ENCODE measurements at places on chromosomes 12 and 14.
A peak's percentile ranks its signal among the peaks of the same experiment; 100 is the strongest.

DNA sequence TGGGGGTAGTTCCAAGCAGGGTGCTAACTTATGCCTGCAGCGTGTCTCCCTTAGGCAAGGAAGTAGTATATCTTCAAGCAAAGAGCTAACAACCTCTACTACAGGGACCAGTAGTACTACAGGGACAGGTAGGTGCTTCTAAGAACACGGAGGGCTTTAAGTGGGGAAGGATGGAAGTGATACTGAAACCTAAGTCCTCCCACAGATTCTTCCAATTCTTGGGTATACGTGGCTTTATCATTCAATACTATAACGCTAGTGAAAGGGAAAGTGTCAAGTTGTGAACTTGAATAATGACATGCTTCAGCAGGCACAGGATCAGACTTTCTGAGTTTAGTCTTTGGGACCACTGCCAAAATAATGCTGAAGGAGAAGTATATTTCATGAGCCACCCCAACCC lies 241.7 kb downstream of the CEP128 start:
- no peak for DNase-seq

GRCh38 chr12:26628234-26628633 lies 204.8 kb downstream of the ITPR2 start:
- DNase-seq, result no peak

GRCh38 chr12:95966287-95966870 lies 23.2 kb downstream of the AMDHD1 start:
- no peak for DNase-seq

GRCh38 chr14:23008831-23009230 lies 1.1 kb downstream of the C14orf93 start:
- DNase-seq, result peak; percentile 38

GRCh38 chr14:52015411-52016030 lies 26.2 kb downstream of the RTRAF start:
- DNase-seq, result no peak

- DNase-seq, result no peak
Observed at GRCh38 chr14:65957631-65958205, 528.5 kb upstream of the CCDC196 start.

GRCh38 chr14:68468437-68469207 lies 324.2 kb downstream of the ZFP36L1 start:
- DNase-seq, result no peak

DNA sequence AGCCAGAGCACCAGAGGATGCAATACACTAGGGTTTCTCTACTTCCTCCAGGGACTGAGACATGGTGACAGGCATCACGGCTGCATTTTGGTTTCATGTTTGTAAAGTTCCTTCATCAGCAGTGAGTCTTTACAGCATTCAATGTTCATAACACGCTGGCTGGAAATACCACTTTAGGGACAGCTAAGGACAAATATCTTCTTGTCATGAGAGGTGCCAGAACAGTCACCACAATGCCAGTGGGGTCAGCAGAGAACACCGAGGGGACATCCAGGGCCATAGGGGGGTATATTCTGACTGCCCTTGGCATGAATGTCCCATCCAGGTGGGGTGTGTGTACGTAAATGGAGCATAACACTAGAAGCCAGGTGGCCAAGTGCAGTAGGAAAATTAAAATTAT lies 72.3 kb downstream of the CCDC60 start:
- DNase-seq, result no peak

- DNase-seq, result no peak
Observed at GRCh38 chr12:65648461-65648860, 175.8 kb upstream of the HMGA2 start.

DNA sequence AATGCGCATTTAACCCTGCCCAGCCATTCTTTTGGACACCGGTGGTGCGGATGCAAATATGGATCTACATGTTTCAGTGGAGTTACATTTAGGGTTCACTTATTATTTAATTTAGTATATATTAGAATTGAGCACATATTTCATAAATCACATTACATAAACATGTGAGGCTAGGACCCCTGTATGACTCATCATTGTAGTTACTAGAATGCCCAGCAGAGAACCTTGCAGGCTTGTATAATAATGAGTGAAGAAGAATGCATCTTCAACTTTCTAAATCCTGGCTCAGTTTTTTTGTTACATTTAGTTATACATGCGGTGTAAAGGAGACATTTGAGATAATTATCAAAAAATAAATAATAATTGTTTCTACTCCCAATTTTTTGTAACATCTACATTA lies 369.0 kb downstream of the ATP23 start:
- no peak for DNase-seq

GRCh38 chr14:54572316-54572715 lies 5.4 kb downstream of the SAMD4A start:
- DNase-seq, result no peak

- DNase-seq, result no peak
Observed at GRCh38 chr12:115093261-115093660, 409.3 kb upstream of the TBX3 start.

DNA sequence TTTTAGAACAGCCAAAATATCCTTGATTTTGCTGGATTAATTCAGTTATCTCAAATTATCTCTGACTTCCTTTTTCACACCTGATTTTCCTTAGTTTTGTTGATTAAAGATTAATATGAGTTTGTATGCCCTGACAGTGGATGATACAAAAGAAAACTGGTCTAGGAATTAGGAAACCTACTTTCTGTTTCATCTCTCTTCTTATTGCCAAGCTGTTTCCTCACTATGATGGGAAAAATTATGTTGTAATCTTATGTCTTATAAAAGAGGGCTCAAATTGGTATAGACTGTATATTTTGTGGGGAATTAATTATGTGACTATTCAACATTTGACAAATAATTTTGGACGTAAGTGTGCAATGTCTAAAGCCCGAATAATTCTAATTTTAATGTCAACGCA lies 271.6 kb downstream of the FBXL14 start:
- no peak for DNase-seq

- no peak for DNase-seq
Observed at GRCh38 chr14:27077214-27077613, 479.4 kb upstream of the NOVA1 start.

GRCh38 chr12:42617622-42618021 lies 28.1 kb upstream of the PRICKLE1 start:
- DNase-seq, result no peak

- no peak for DNase-seq
Observed at GRCh38 chr14:34036319-34036766, 85.5 kb upstream of the EGLN3 start.

GRCh38 chr14:39232554-39233415 lies 930 bp upstream of the MIA2 start:
- peak; percentile 33 for DNase-seq

GRCh38 chr12:95446506-95446900 lies 27.4 kb upstream of the METAP2 start:
- DNase-seq, result no peak

- DNase-seq, result no peak
Observed at GRCh38 chr12:116174006-116174405, 103.5 kb downstream of the MED13L start.

DNA sequence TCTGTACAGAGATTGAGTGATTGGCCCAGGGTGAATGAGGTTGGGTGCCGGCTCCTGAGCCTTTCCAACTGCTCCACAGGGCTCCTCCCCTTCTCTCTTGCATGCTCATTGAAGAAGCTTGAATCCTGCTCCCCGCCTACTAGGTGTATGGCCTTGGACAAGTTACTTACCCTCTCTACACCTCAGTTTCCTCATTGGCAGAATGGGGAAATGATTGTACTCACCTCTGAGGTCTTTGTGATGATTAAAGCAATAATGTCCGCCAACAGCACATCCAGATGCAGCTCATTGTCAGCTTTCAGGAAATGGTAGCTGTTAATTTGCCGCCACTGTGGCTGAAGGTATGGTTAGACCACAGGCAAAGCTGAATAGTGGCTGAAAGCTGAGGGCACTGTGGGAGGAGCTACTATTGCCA lies 174.1 kb downstream of the CRADD start:
- DNase-seq, result no peak

DNA sequence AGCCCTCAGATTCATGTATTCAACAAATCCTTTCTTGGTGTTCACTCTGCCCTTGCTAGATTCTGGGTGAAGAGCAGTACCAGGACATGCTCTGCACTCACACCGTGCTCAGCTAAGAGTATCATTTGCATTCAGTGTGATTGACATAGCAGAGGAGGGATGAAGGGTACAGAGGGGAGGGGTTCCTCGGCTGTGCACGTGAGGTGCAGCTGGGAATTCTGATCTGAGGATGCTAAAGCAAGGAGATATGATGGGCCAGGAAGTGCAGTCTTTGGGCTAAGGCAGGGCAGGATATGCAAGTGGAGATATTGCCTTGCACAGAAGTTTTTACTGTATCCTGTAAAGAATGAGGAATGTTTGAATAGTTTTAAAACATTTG lies 108.6 kb downstream of the FGD4 start:
- DNase-seq, result no peak

GRCh38 chr12:112734859-112735695 lies 56.5 kb upstream of the RPH3A start:
- DNase-seq, result no peak

DNA sequence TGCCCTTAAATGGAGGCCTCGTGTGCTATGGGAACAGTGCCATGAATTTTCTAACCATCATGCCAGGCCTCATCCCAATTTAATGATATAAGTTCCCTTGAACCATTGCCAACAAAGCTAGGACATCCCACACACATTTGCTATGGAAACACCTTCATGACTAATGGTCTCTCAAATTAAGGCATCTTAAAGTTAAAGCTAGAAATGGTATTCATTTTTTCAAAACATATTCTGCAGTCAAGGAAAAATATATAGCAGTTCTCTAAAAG lies 117.3 kb downstream of the BTG1 start:
- peak; percentile 35 for DNase-seq

DNA sequence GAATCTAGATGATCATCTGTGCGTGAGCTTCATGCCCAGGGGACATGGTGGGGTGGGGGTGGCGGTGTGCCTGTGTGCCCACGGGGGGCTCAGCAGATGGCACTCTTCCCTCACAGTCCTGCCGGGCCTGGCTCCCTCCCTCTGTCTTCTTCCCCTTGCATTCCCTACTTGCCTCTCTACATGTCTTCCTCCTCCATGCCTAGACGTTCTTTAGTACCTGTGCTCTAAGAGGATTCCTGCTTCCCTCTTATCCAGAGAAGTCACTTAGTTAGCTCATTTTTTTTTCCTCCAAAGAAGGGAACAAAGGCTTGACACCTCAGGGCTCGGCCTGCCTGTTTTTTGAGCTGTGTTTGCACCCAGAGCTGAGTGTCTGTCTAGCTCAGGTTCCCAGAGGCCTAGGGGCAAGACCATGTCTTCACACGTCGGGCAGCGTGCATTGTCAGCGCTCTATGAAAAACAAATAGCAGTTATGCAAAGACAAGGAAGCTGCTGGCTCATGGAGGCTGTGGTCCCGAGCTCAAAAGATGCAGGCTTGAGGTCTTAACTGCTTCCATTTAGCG lies 48.8 kb downstream of the NINJ2 start:
- DNase-seq, result no peak

GRCh38 chr12:80598004-80598606 lies 109.3 kb upstream of the MYF6 start:
- DNase-seq, result peak; percentile 32

DNA sequence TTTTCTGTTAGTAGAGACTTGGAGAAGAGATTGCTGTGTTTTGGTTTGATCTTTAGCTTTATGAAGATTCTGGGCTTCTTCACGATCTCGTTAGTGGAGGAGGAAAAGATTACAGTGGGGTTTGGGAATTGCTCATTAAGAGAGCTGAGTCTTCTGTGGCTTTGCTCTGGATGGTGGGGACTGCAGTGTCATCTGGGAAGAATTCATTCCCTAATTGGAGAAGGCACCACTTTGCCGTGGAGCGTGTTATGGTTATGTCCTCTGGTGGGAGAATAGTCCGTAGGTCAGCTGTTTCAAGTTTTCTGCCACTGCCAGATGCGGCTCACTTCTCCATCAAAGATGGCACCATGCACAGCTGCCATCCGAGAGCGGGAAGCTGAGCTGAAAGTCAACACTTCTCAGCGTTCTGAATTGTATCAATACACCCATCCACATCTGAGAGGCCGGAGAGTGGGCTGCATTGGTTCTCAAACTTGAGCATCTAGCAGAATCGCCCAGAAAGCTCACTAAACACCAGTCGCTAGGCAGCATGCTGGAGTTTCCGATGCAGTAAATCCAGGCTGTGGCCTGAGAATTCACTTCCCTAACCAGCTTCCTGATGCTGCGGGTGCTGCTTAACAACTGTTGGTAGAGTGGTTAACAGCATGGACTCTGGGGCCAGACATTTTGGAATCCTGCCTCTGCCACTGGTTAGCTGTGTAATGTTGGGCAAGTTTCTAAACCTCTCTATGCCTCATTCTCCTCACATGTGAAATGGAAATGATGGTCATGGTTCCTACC lies 117.8 kb downstream of the PLXNC1 start:
- DNase-seq, result no peak

DNA sequence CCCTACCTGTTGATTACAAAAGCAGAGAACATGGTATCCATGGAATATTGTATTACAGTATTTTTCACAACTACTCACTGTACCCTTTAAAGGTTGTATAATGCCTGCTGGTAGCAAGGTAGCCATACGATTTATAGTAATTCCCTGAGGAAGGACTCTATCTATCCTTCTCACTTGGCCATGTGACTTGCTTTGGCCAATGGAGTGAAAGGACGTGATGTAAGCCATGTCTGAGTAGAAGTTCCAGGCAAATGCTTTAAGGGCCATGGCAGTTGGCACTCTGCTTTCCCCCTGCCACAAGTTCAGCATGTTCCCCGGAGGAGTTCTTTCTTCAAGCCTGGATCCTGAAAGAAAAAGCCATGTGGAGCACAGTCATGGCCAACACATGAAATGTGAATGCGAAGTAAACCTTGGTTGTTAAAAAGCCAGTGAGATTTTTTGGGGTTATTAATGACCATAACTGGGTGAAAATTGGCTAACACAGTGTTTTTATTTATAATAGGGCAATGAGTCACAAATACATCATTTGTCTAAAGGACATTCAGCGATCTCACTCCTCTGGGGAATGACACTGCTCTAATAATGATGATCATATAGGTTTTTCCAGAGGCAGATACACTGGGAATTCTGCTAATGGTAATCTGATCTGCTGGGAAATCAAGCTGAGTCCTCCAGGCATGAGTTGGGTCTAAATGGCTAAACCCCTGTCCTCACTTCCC lies 67.4 kb upstream of the SLC38A2 start:
- no peak for DNase-seq

- DNase-seq, result no peak
Observed at GRCh38 chr14:75845136-75845804, 136.5 kb downstream of the TGFB3 start.
